ENCODE measurements at places on chromosomes 6 and 20. TPM values are rescaled to one million over a fixed set of nuclear protein-coding genes. Genes with fewer than 3 reads are reported as not detected.
A peak's percentile ranks its signal among the peaks of the same experiment; 100 is the strongest.

Gene IRF4
- total RNA-seq: not detected

Gene HFE
- total RNA-seq: 14.9 TPM

Gene ROMO1
- 223 TPM for total RNA-seq

Gene MLN
- not detected for total RNA-seq

Gene TRIM40
- total RNA-seq: not detected

Gene KCNQ5
- total RNA-seq: 1.7 TPM

DNA sequence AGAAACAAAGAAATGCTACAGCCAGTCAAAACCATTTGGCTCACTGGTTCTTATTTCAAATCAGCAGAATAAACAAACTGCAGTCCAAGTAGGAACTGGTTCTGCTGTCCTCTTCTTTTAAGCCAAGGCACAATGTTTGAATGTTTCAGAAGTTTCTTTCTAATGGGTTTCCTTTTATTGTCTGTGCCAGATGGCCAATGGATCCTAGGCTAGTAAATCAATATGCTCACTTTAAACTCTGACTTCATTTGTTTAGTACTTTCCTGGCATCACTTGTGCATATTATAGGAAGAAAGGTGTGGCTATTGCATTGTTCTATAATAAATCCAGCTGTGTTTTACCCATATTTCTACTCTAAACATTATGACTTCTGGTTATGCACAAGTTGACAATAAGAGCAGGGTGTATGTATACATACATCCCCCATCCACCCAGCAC lies 99.7 kb upstream of the PLCB4 start:
- no peak overlapping the region for H3K27ac ChIP-seq
- no peaks in the 10 kb centered on the region for H3K4me1 ChIP-seq
- H3K27me3 ChIP-seq: no peaks in the 10 kb centered on the region
- no peak for DNase-seq

DNA sequence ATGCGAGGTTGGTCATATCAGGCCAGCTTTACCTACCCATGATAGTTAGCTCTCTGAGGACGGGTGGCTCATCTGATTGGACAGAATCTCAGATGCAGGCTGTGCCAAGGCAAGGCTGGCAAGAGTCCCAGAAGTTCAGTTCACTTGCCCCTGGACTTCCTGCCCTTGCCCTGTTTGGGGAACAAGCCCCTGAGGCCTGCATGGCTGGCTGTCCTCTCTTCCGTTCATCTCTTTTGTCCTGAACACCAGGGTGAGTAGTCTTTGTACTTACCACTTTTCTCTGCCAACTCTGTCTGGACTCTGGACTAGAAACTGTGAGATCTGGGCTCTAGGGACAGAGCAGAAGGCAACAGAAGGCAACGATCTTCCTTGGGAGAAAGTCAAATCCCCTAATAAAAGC lies 769.9 kb downstream of the QKI start:
- no peaks in the 10 kb centered on the region for H3K4me1 ChIP-seq
- no peaks in the 10 kb centered on the region for H3K36me3 ChIP-seq
- no peak for DNase-seq
- H3K27ac ChIP-seq: no peak overlapping the region

DNA sequence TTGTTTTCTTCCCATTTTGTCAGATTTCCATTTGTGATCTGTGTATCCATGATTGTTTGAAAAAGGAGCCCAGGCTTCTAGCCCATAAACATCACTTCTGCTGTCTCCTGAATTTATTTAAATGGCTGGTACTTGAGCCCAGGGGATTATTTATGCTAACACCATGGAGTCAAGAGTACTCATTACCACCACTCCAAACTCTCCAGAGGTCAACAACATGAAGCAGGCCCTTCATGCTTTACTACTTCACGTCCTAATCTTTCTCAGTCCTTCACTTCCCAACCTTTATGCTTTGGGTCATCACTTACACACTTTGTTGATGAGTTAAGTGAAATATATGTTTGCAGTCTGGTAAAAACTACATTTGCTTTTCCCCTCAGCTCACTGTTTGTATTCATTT lies 247.8 kb downstream of the BMP2 start:
- H3K27me3 ChIP-seq: no peaks in the 10 kb centered on the region
- H3K27ac ChIP-seq: no peak overlapping the region
- no peak overlapping the region for H3K4me3 ChIP-seq
- H3K36me3 ChIP-seq: no peaks in the 10 kb centered on the region
- H3K4me1 ChIP-seq: no peaks in the 10 kb centered on the region

- H3K27me3 ChIP-seq: no peaks in the 10 kb centered on the region
- peak overlapping the region; percentile 54 for H3K4me3 ChIP-seq
- H3K4me1 ChIP-seq: peaks cover 4% of the 10 kb centered on the region
- DNase-seq: peak; percentile 20
Observed at GRCh38 chr20:43459022-43459942, 1.6 kb downstream of the SRSF6 start.

DNA sequence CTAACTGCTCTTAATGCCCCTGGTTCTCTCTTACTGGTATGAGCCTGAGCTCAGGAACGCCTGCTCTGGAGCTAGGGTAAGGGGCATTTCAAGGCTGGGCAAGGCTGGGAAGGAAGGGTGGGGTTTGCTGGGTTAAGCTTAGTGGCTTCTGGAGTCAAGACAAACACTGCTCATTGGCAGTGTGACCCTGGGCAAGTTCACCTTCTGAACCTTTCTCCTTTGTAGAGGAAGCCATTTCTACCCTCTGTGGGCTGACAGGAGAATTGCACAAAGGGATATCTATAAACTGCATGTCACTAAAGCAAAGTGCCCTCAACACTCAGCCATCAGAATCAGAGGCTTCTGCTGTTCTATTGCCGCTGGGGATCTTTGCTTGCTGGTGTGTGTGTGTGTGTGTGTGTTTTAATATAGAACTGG lies 20.3 kb upstream of the LRRN4 start:
- no peaks in the 10 kb centered on the region for H3K4me1 ChIP-seq
- H3K27me3 ChIP-seq: no peaks in the 10 kb centered on the region
- H3K4me3 ChIP-seq: no peak overlapping the region
- DNase-seq: no peak
- no peak overlapping the region for H3K27ac ChIP-seq

Measured in IMR-90 (cell line).